ENCODE measurements at places on chromosomes 2 and 18. TPM values are rescaled to one million over a fixed set of nuclear protein-coding genes. Genes with fewer than 3 reads are reported as not detected.

DNA sequence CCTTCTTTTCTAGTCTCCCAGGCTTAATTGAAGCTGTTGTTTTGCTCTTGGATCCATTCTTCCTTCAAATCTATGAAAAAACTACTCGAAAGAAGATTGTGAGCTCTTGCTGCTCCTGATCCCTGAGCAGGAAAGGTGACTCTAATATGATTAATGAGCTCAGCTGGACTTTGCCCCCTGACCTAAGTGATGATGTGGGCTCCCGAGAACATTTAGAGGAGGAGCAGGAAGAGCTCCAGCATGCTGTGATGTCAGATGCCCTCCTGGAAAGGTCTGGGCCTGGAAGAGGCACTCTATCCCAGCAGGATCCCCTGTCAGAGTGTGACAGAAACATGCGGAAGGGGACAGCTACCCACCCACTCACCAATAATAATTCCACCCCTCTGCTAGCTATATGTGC is 117.9 kb upstream of the PELI1 start:
- no peak for DNase-seq

GRCh38 chr2:109168716-109169115 is 39.7 kb downstream of the SH3RF3 start:
- no peak for DNase-seq

DNA sequence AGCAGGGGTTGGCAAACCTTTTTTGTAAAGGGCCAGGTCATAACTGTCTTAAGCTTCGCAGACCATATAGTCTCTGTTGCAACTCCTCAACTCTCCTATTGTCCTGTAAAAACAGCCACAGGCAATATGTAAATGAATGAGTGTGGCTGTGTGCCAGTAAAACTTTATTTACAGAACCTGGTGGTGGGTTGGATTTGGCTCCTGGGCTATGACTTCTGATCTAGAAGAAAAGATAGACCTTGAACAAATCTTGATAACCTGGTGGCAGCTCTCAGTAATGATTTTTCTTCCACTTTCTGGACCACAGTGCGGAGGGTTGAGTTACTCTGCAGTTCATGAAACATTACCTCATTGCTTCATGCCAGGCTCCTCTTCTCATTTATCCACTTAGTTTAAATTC is 139.3 kb downstream of the MYCN start:
- DNase-seq, result no peak

- DNase-seq, result no peak
Measured at GRCh38 chr2:169480079-169480465, 778 bp downstream of the BBS5 start.

DNA sequence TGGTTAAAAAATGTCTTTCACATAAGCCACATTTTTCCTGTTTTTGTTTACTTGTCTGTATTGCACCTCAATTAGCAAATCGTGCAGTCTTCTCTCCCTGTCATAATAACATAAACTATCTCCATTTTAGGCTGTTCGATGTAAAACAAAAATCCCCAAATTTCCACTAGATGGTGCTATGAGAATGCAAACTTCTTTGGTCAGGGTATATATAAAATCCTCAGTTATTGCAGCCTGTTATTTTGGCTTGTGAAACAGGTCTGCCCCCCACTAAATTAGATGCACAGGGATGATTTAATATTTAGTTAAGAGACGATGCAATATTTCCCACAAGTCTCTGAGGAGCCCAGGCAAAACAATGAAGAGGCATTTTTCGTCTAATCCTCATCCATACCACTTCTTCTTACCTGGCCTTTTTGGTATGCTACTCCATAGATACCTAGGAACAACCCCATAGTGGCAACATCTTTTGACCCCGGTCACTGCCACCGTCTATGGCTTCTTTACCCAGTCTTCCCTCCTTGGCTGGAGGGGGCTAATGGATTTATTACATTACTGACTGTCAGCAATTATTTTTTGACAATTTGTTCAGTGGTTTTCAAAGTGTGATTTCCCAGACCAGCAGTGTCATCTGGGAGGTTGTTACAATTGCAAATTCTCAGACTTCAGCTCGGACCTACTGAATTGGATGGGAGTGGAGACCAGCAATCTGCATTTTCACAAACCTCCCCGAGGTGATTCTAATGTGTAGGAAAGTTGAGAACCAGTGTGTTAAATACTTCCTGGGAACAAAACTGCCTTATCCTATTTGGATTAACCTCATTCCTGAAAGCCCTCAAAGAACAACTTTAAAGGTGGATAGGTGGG is 117.4 kb upstream of the CWC22 start:
- DNase-seq, result peak; percentile 60

DNA sequence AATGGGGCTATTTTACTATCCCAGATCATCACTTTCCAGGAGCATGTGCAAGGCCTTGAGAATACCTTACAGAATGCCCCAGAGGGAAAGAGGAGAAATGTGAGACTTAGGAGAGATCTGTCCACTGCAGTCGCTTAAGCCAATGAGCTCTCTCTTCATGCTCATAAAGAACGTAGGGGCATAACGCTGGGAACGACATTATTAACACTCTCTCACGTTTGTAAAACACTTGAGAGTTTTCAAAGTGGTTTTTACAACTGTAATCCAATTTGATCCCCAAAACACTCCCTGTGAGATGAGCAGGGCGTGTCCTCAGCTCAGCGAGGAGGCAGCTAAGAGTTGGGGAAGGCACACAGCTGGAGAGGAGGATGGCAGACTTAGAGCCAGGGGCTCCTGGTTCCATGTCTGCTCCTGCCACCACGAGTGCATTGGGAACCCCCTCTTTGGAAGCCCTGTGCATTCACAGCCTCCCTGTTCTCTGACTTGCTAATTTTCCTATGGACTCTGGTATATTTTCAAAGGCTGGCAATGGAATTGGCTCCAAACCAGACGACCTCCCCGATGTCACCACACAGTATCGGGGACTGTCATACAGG is 97.4 kb downstream of the PLB1 start:
- DNase-seq, result no peak

DNA sequence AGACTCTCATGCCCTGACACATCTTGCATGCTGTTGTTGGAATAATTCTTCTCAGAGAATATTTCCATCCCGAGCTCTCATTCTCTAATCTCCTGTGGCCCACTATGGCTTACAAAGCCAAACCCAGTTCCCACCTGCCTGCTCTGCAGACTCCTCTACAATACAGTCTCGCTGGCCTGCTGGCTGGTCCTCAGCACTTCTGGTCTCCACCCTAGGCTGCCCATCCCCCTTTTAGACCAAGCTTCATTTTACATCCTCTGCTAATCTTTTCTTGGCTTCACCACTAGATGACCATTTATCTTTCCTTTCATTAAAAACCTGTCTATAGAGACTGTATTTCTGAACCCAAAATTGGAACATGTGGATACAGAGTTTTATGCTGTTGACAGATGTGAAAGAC is 42.5 kb upstream of the YPEL5 start:
- DNase-seq, result no peak

DNA sequence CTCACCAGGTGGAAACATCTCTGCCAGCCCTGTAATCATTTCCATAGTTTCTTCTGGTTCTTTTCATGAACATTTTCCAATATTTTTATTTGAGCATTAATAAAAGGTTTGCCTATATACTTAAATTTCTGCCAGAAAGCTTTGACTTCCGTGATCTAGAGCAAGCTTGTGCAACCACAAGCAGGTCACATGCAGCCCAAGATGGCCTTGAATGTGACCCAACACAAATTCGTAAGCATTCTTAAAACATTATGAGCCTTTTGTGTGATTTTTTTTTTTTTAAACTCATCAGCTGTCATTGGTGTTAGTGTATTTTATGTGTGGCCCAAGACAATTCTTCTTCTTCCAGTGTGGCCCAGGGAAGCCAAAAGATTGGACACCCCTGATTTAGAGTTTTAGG is 51.6 kb downstream of the NEDD4L start:
- DNase-seq, result no peak

- no peak for DNase-seq
Measured at GRCh38 chr18:21132398-21132918, 20.8 kb upstream of the ROCK1 start.

DNA sequence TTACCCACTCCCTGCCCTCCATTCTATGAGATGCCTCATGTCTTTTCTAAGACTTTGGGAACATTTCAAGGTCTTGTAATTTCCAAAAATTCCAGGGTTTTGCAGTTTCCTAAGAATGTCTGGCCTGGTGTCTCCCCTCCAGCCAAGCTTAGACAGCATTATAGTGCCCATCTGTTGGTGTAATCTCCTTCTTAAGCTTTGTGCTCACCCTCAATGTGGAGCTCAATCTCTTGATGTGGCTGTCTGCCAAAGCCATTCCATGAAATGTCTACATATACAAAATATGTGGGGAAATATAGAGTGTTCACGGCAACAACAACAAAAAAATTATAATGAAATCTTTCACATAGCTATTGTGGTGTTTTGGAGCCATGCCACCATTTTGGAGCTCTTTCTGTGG is 558.4 kb downstream of the PIK3C3 start:
- no peak for DNase-seq

GRCh38 chr2:207467716-207468347 is 61.9 kb upstream of the CREB1 start:
- DNase-seq, result peak; percentile 57

- no peak for DNase-seq
Measured at GRCh38 chr2:36393738-36394256, 38.2 kb downstream of the CRIM1 start.

DNA sequence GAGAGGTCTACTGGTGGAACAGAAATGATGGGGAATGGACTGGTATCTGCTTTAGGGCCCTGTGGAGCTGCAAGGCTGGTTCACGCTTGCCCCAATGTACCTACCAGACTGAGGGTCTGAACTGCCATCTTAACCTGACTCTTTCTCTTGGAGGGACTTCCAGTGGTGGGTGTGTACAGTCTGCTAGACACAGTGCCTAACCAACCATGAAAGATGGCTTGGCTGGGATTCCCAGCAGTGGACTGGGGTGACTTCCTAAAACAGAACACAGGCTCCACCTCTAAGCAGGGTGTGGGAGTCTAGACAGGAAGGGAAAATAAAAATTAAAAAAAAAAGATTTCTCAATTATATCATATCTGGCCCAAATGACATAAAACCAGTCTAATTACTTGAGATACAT is 25.5 kb upstream of the MYO3B start:
- no peak for DNase-seq

- no peak for DNase-seq
Measured at GRCh38 chr2:51258301-51258700, 226.4 kb upstream of the NRXN1 start.

- DNase-seq, result no peak
Measured at GRCh38 chr2:65939687-65940086, 495.2 kb upstream of the MEIS1 start.

DNA sequence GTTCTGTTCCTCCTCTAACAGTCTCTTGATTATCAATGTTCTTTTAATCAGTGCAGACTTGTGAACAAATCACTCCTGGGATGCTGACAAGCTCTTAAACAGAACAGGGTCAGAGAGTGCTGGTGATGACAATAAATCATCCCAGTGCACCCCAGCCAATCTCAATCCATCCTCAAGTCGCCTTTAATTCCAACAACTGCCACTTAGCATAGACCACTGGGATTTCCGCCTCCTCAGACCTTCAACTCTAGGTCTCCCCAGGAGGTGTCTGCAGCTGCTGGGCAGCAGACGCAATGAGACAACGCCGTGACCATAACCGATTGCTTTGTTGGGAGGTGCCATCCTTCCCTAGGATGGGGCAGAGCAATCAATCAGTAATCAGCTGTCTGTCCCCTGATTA is 184.2 kb upstream of the ACAA2 start:
- no peak for DNase-seq

DNA sequence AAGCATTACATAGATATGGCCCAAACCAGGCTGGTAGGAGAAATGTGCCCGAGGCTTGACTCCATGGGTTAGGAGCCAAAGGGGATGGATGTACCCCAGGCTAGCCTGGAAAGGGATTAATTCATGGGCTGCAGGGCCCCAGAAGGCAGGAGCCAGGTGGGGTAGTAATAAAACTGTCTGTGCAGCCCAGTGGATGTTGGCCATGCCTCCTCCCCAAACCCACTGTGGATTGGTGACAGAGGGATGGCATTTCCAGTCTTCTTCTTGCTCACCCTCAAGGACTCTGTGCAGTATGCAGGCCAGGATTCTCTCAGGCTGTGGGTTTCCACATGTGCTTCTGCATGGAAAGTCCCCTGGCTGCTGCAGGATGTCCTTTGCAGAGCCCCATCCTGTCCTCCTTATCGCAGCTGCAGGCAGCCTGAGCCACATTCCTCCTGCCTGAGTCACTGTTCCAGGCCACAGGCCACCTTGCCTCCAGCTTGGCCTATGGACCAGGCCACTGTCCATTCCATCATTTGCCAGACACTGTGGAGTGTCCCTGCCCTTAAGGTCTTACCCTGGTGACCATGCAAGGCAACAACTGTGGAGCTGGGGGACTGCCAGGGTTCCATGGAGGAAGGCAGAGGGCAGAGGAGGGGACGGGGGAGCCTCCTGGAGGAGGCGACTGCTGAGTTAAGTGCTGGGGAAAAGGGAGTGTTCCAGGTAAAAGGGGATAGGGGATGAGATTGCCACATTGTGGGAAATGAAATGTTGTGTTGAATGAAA is 38.9 kb downstream of the INO80C start:
- peak; percentile 98 for DNase-seq

Gene CDK5R2
- 0.03 TPM for total RNA-seq

Gene PROKR1
- total RNA-seq, result not detected

Gene CCL20
- not detected for total RNA-seq

Gene TMEFF2
- 15.2 TPM for total RNA-seq

Gene IL1RL1
- not detected for total RNA-seq

Gene EGR4
- not detected for total RNA-seq

Gene MYO1B
- total RNA-seq, result 4.1 TPM

Gene LYG1
- total RNA-seq, result not detected

Gene FZD7
- total RNA-seq, result 10.8 TPM

Gene ZBTB7C
- 3.4 TPM for total RNA-seq

Gene GYPC
- total RNA-seq, result 59.0 TPM

All from A172 (cell line).